NCI-H748 treated with DMSO at 0.1 percent for 48 hours (cell line): ENCODE measurements at places on chromosomes 2 and 18.

DNA sequence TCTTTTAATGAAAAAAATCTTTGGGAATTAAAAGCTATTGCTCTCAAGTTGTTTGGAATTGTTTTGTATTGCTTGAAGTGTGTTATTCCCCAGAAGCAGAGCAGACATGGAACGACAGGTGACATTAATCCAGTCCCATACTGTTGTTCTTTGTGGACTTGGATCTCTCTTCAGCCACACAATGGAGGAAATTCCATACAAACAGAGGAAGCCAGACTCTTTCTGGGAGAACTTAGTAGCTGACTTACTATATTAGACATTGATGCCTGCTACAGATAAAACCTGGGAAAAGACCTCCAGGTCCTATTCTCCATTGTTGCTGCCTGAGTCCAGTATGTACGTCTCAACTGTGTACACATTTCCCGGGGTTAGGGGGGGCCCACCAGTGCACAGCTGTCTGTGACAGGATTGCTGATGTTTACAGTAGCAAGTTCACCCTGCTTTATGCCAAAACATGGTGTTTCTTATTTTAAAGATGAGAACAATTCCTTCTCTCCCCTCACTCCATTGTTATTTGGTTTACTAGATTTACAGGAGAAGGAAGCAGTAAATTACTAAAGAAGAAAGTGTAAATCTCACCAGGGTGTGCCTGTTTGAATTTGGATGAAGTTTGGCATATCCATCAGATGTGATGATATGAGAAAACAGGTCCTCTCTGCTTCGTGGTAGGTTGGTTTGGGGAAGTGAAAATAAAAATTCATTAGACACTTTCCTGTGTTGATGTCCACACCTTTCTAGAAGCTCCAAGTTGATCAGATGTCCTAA lies 142.4 kb upstream of the RBBP8 start:
- DNase-seq, result no peak

DNA sequence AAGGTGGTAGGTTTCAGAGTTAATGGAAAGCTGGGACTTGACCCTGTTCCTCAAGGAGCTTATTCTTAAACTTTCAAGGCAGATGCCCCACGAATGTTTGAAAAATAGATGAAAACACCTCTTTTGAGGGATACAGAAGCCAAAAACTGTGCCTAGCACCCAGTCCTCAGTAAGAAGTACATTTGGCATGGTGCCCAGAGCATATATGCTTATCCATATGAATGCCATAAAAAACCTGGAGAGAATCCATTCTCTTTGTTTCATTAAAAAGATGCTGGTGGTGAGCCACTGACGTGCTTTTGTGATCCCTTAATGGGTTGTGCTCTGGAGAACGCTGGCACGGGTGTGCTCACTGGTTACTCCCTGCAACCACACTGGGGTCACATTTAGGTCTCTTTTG lies 69.0 kb downstream of the IL1R2 start:
- DNase-seq, result no peak

GRCh38 chr18:22046473-22046872 lies 122.9 kb upstream of the GATA6 start:
- DNase-seq, result no peak

- DNase-seq, result no peak
Observed at GRCh38 chr2:45085487-45085886, 76.2 kb upstream of the SIX2 start.

GRCh38 chr2:159110784-159111183 lies 142.3 kb downstream of the TANC1 start:
- DNase-seq, result no peak

GRCh38 chr2:41933046-41933420 lies 114.8 kb upstream of the PKDCC start:
- no peak for DNase-seq

- DNase-seq, result no peak
Observed at GRCh38 chr2:160258492-160258805, 58.4 kb upstream of the ITGB6 start.

GRCh38 chr2:111054791-111055691 lies 65.7 kb upstream of the BCL2L11 start:
- DNase-seq, result no peak

DNA sequence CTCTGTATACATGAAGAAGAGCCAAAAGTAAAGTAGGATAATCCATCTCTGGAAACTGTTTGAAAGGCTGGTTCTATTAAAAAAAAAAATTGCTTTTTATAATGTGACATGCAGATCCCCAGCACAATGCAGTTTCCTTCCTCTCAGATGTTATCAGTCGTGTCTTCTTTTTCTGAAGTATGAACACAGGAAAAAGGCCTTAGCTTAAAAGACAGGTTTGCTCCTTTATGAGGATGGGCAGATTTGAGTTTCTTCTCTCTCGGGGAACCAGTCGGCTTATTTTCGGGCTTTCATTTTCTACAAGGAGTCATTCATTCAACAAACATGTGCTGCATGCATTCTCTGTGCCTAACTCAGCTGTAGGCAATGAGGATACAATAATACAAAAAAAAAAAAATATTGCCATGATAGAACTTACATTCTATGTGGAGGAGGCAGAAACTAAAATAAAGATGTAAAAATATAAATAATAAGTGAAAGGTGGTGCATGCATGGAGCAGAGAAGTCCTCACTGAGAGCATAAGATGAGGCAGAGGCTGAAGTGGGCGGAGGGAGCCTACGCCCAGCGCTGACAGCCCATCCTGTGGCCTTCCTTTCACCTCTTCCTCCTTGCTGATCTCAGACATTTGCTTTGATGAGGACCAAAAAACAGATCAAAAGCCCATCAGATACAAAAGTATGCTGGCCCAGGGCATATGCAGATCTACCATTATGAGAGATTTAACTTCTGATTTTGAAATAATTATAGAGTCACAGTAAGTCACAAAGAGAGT lies at the start of gene CD226:
Gene CD226, minus strand, starts transcription at position 513 of the 773 bp plus-strand sequence. Its CDS starts 467 bp downstream, at position 46.
- no peak for DNase-seq

- no peak for DNase-seq
Observed at GRCh38 chr2:95294579-95295250, 2.4 kb upstream of the KCNIP3 start.

DNA sequence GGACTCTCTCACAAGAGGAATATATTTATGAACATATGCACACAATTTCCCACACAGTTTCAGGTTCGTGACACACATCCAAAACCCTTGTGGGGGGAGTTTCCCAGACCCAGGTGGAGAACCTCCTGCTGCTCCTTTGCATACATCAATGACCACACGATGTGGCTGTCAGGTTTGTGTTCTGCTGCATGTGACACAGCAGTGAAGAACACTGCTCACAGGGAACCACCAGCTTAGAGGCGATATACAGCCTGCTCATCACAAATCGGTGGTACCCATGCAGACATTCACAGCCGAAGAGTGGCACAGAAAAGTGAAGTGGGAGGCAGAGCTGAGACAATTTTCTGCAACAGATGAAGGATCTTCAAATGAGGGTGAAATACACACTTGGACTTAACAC lies 175.6 kb upstream of the ZFP36L2 start:
- DNase-seq, result no peak

- no peak for DNase-seq
Observed at GRCh38 chr18:13319629-13320028, 101.1 kb downstream of the LDLRAD4 start.

DNA sequence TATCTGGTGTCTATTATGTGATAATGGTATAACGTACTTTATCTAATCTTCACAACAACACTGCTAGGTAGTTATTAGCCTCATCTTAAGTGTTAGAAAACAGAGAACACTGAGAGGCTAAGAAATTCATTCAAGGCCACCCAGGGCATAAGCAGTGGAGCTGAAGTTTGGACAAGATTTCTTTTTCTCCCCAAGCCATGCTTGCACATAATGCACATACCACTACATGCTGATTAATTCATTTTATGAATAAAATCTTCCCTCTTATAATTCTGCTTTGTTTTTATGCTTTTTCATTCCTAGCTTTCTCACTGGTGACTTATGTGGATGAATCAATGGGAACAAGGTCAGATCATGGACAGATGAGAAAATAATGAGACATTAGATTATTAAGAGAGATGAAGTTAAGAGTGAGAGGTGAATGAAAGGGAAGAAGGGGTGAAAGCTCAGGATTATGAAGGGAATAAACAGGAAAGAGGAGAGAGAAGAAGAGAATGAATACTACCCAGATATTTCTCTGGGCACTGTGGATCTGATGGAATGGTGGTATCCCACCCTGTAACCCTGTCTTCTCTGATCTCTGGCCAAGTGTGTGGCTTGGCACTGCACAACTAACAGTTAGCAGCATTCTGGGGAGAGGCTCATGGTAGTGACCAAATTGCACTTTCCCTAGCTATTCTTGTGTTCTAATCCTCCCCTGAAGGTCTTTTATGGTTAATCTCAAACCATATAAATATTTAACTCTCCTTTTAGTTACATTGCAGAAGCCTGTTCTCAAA lies 17.7 kb upstream of the GALNT3 start:
- no peak for DNase-seq

GRCh38 chr2:54041135-54041534 lies 70.3 kb upstream of the PSME4 start:
- DNase-seq, result no peak

DNA sequence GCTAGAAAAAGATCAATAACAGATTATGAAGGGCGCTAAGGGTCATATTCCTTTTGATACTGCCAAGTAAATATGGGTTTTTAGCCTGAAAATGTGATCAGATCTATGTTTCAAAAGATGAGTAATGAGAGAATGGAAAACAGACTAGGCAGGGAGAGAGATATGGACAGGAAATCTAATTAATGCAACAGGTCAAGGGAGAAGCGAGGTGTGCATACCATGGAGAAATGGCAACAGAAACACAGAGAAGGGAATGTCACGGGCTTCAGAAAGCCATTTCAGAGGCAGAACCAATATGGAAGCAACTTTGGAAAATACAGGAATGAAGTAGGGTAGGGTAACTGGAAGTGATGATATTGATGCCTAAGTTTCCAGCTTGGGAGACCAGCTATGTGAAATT lies 69.3 kb downstream of the SIGLEC15 start:
- no peak for DNase-seq

GRCh38 chr2:102444233-102444632 lies 21.3 kb downstream of the IL18RAP start:
- no peak for DNase-seq

DNA sequence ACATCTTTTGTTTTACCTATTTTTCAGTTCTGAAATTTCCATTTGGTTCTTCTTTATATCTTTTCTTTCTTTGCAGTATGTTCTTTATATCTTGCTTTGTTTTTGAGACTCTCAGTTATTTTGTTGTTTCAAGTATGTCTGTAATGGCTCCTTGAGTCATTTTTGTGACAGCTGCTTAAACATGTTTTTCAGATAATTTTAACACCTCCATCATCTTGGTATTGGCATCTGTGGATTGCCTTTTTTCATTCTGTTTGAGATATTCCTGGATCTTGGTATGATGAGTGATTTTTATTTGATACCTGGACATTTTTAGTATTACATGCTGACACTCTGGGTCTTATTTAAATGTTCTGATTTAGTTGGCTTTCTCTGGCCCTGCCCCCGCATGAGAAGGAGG lies 89.5 kb downstream of the NCOA1 start:
- DNase-seq, result no peak

DNA sequence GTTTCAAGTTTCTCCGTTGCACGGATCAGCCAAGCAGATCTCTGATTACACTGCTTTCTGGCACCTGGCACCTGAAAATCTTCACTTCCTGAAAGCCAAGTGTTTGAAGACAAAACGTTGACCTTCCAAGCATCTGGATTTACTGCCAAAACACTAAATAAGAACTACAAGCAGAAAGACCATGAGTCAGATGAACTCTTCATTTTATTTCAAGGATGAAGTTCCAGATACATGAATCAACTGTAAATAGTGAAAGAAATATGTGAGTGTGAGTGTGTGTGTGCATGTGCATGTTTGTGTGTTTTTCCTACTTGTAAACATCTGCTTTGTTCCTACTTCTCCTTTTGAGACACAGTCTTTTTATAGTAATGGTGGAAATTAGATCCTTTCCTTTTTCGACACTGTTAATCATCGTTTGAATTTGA lies 60.0 kb upstream of the DTNA start:
- DNase-seq, result no peak

DNA sequence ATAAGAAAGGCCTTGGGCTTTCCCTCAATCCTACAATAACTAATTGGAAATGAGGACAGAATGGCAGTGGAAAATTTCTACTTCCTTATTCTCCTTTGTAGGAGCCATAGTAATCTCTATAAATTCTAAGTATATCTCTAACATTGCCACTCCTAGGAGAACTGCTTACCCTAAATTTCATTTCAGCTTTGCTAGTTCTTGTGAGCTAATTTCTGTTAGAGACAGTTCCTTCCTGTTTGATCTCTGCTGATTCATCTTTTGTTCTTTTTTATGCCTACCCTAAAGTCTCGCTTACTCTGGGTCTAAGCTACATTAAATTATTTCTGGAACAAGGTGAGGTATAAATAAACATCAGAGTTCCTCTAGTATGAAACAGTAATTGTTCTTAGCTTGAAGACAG lies 25.7 kb downstream of the ABHD3 start:
- DNase-seq, result no peak

DNA sequence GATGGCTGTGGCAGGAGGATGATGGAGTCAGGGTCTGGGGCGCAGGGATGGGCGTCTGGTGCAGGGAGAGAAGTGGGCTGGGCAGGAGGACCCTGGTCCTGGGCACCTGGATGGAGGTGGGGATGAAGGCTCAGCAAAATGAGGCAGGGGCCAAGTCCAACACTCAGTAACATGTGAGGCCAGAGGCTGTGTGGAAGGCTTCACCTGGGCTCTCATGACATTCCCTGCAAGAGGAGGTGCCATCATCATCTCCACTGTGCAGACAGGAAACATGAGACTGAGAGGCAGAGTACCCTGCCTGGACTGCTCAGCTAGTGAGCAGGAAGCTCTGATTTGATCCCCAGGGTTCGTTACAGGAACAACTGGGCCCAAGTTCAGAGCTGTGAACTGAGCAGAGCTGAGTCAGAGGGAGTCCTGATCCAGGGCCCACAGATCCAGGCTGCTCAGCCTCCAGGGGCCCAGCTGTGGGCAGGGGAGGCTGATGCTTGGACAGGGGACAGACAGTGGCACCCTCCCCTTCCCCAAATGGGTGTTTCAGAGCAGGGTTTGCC lies 36.9 kb downstream of the HJURP start:
- DNase-seq, result no peak

- no peak for DNase-seq
Observed at GRCh38 chr2:177633910-177634294, 241.3 kb downstream of the AGPS start.

GRCh38 chr2:177289824-177290628 lies 25.5 kb upstream of the NFE2L2 start:
- no peak for DNase-seq

DNA sequence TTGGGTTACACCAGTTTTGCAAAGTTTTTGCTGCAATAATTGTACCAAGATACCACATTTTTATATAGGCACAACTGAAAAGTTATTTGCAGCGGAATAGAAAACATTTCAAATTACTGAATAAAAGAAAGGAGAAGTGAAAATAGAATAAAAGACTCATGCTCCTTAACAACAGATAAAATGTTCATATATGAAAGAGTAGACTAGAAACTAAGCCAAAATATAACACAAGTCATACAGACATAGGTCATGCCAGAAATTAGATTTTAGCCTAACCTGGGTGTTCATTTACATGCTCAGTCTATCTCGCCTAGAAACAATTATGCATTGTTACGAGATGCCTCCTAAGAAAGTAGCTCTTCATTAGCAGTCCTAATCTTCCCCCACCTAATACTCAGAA lies 16.4 kb upstream of the MAP3K20 start:
- DNase-seq, result no peak

- no peak for DNase-seq
Observed at GRCh38 chr2:30464544-30465170, 17.6 kb downstream of the LCLAT1 start.

GRCh38 chr2:102103284-102103683 lies 39.3 kb upstream of the IL1R1 start:
- no peak for DNase-seq

- no peak for DNase-seq
Observed at GRCh38 chr2:43086451-43087221, 139.8 kb downstream of the ZFP36L2 start.
